ENCODE measurements at places on chromosomes 1 and 21. TPM values are rescaled to one million over a fixed set of nuclear protein-coding genes. Genes with fewer than 3 reads are reported as not detected.

EXTL1 gene
- 0.05 TPM for total RNA-seq

DNA sequence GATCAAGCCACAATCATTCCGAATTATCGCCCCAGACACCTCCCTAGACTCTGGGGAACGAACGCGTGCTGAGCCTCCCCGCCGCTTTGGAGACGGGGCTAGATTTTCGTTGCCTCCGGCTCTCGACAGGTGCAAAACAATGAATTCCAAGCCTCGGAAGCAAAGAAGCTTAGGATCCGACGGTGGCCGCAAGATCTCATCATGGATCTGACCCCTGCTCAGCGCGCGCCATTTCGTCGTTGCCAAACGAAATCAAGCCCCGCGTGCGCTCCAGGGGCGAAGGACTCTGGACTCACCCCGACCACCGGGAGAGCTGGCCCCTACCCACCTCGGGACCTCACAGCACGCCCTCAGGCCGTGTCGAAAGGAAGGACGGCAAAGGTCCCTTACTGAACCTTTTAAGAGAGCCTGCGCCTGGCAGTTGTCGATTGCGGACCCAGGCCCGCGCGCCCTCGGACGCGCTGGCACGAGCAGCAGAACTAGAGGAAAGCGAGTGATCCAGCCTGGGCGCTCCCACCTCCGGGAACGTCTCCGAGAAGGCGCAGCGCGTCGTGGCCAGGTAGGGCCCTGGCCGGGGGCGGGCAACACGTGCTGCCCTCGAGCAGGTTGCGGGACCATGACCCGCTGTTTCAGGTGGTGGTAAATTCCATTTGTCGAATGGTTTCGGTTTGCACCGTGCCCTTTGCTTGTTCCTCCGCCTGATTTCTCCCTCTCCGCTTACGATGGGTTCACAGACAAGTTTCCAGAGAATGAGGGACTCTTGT lies 1.6 kb upstream of the RUNX3 start:
- DNase-seq = no peak

- DNase-seq = no peak
Observed at GRCh38 chr1:36199934-36200741, 24.1 kb upstream of the THRAP3 start.

- DNase-seq = no peak
Observed at GRCh38 chr1:66237722-66238479, 296.1 kb upstream of the SGIP1 start.

- DNase-seq = no peak
Observed at GRCh38 chr1:208242941-208243526, 1.1 kb downstream of the PLXNA2 start.

GRCh38 chr1:1307261-1307922 lies 338 bp downstream of the ACAP3 start:
- no peak for DNase-seq

DNA sequence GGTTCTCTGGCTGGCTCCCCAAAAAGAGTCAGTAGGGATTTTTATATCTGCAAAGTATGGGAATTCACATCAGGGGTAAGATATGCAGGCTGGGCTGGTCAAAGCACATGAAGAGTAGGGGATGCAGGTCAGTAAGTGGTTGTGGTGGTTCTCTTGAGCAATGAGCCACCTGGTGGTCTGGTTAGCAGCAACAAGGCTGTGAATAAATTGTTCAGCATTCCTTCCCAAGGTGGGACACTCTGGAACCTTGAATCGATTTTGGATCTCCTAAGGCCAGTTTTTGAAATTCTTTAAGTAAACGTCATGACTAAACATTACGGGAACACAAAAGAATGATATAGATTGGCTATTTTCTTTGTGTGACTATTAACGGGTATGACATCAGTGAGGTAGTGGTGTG lies 563.0 kb upstream of the NEGR1 start:
- peak; percentile 1 for DNase-seq

Data from NCI-H460 (cell line).